ENCODE measurements at places on chromosomes 11 and 22.
A peak's percentile ranks its signal among the peaks of the same experiment; 100 is the strongest.

- DNase-seq: no peak
Measured at GRCh38 chr11:64865286-64866172, 12.9 kb downstream of the EHD1 start.

GRCh38 chr11:72743321-72744221 is 8.6 kb downstream of the ARAP1 start:
- no peak for DNase-seq

GRCh38 chr22:49999063-49999945 is 13.3 kb downstream of the IL17REL start:
- DNase-seq: no peak

DNA sequence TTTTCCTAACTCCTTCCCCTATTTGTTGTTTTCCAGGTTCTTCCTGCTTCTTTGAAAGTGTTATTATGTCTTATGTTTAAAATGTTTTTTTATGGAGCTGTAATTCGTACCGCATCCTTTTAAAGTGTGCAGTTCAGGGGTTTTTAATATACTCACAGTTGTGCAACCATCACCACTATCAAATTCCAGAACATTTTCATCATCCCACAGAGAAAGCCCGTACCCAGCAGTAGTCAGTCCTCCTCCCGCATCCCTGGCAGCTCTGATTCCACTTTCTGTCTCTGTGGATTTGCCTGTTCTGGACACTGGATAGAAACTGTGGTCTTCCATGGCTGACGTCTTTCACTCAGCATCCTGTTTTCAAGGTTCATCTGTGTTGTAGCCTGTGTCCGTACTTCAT is 73.7 kb downstream of the JAM3 start:
- no peak for DNase-seq

- no peak for DNase-seq
Measured at GRCh38 chr11:72750556-72751115, 1.6 kb downstream of the ARAP1 start.

- no peak for DNase-seq
Measured at GRCh38 chr11:126992804-126993111, 7.8 kb downstream of the KIRREL3 start.

GRCh38 chr11:28366549-28367346 is 258.6 kb downstream of the METTL15 start:
- DNase-seq: no peak

GRCh38 chr11:111452146-111452545 is 60.0 kb downstream of the BTG4 start:
- DNase-seq: no peak

DNA sequence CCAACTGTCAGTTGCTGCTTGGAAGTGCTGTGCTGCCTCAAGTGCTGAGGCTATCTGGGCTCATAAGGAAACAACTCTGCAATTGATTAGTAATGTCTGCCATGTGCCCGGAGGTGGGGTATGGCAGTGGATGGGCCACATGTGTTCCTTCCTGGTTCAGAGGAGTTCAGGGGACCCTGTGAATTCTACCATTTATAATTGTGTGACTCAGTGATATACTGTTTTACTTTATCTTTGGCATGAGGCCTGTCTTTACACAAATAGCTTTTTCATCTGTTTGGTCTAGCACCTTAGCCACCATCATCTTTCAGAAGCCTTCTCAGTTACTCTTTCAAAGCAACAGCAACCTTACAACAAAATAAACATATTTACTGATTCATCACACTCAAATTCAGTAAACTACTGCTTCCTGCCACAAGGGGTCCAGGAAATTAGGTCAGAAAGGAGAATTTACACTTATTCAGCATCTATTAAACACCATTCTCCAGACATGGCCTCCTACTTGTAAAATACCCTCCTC is 20.9 kb downstream of the DKK3 start:
- DNase-seq: no peak

DNA sequence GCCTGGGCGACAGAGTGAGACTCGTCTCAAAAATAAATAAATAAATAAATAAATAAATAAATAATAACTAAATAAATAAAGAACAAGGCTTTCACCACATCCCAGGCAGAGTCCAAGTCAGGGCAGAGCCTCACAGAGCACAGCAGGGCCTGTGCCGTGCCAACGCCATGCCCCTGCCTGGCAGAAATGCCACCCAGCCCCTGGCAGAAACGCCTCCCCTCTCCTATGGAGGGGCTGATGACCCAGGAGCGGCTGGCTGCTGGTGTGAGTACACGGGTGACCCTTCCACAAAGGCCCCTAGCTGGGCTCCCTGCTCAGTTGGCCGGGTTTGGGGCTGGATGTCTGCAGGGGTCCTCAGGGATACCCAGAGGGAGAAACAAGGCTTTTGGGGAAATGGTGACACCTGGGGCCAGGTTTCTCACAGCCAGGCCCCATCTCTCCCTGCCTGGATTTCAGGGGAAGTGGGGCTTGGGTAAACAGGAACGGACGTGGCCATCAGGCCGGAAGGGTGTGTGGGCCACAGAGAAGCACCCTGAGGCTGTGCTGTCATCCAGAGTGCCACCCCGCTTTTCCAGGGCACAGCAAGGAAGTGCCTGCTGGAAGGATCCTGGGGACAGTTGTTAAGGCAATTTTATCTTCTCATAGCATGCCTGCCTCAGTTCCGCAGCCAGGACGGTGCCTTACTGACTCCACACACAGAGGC is 5.1 kb downstream of the BID start:
- no peak for DNase-seq

DNA sequence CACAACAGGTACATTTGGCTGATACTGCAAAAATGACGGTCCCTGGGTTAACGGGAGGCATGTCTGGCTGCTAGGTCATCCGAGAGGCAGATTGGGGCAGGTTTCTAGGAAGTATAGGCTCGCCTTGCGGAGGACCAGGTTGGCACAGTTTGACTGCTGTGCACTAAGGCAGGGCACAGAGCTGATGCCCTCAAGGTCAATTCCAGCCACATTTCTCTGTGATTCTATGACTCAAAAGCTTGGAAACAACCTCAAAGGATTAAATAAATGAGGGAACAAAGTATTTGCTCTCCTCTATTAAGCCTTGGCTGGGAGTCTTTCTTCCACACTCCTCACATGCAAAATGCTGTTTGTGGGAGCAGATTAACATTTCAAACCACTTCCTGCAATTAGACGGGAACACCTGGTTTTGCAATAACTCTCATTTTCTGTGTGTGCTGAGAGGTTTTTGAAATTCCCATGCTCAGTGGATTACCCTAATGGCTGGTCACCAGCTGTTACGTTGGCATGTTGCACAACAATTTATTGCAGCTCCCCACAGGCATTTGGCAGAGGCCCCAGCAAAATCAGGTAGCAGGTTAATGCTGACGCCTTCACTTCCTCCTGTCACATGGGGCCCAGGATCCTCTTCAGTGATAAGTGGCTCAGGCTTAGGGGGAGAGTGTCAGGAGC is 61.0 kb upstream of the PLET1 start:
- no peak for DNase-seq

DNA sequence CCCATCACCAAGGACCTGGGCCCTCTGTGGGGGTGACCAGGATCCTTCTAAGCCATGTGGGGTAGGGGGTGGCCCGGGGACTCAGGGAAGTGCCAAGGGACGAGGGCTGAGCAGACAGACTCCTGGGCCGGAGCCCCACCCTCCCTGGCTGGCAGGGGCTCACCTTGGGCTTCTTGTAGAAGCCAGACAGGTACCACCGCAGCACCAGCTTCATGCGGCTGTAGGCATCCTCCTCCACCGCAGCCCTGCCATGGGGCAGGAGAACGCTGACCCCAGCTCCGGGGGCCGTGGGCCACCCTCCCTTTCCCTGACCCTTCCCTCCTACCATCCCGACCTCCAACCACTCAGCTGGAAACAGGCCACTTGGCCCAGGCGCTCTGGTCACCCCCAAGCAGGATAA is 45.9 kb upstream of the CARS1 start:
- DNase-seq: no peak

GRCh38 chr11:112596324-112596723 is 335.7 kb upstream of the PLET1 start:
- no peak for DNase-seq

GRCh38 chr11:114099392-114100178 is 40.1 kb downstream of the ZBTB16 start:
- DNase-seq: no peak

GRCh38 chr22:50691521-50691920 is 18.9 kb downstream of the SHANK3 start:
- DNase-seq: no peak

GRCh38 chr11:3003396-3004231 is 11.5 kb upstream of the NAP1L4 start:
- no peak for DNase-seq

DNA sequence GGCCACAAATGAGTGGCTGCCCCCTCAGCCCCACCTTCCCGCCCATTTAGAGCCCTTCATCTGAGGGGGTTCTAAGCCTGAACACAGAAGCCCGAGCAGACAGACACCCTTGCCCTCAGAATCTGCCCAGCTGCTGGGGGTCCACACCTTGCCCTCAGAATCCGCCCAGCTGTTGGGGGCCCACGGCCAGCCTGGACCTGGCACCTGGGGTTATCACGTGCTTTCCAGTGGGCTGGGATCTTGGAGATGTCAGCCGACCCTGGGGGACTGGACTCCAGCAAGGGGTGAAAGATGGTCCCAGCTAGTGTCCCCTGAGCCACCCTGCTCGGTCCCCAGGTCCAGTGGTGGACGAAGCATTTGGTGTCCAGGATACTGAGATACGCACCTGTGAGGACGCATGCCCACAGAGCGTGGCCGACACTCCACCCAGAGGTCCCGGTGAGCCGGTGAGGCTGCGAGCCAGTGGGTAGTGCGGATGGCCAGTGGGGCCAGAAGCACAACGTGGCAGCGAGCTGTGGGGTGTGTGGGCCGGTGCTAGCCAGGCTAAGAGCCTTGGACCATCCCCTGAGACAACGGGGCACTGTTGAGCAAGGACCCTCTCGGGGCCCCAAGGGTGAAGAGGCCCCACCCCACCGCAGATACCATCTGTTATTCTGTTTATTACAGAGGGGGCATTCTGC is 3.1 kb upstream of the CTSD start:
- DNase-seq: no peak

GRCh38 chr22:21866833-21867527 is 465 bp downstream of the MAPK1 start:
- peak; percentile 22 for DNase-seq

DNA sequence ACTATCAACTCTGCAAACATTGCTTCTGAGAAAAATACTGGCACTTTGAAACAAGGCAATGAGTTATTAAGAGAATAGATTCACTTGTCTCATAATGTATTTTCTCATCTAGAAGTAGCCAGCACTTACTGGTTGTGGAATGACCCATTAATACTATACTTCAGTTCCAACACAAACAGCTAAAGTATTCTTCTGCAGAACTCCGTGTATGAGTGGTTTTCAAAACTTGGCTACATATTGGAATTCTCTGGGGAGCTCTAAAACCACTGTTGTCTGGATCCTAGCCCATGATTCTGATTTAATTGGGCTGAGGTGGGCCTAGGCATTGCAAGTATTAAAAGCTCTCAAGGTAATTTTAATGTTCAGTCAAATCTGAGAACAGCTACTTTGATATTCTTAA is 1416.4 kb upstream of the RAG2 start:
- DNase-seq: no peak

DNA sequence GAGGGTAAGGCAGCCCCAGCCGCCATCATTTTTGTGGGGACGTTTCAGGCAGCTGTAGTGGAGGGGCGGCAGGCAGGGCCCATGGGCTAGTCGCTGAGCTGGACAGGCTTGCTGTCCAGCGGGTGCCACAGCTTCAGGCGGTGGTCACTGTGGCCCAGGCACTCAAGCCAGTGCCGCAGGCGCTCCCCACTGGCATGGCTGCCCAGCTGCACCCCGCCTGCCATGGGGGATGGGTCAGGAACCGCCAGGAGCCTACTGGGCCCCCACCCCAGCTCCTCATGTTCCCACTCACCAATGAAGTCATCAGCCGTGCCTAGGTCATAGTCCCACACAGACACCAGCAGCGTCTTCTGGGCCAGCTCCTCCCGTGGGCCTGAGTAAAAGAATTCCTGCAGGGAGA is 6.0 kb downstream of the NDUFV1 start:
- DNase-seq: no peak

GRCh38 chr22:39266398-39267030 is 21.7 kb upstream of the PDGFB start:
- no peak for DNase-seq

DNA sequence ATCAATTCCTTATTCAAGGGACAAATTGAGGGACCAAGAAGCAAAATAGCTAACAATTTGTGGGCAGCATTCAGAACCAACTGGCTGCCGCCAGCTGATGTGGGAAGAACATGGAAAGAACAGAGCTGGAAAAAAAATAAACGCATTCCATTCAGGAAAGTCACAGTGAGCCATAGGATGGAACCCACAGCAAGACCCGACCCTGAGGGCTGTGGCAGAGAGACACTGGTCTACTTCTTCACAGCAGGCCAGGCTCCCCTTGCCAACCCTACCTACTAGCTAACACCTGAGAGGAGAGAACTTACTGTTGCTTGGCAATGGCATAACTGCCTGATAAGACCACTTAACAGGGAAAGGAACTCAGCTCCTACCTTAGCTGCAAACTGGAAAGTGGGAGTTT is 123.5 kb upstream of the APOA1 start:
- DNase-seq: no peak

- DNase-seq: no peak
Measured at GRCh38 chr11:101453682-101454081, 130.1 kb downstream of the TRPC6 start.

DNA sequence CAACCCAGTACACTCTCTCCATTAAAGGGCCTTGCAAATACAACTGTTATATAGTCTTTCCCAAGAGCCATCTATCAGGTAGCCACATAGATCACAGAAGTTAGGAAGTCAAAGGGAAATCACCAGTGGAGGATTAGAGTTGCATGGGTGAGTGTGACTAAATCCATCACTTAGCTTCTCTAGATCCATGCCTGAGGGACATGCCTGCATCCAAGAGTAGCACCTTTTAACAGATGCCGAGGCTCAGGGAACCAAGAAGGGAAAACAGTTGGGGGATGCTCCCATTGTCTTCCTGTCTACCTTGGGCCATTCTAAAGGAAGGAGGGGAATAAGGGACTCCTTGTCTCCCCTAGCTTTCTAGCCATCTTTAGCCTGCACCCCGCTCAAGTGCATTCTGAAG is 77.9 kb downstream of the XRRA1 start:
- no peak for DNase-seq

DNA sequence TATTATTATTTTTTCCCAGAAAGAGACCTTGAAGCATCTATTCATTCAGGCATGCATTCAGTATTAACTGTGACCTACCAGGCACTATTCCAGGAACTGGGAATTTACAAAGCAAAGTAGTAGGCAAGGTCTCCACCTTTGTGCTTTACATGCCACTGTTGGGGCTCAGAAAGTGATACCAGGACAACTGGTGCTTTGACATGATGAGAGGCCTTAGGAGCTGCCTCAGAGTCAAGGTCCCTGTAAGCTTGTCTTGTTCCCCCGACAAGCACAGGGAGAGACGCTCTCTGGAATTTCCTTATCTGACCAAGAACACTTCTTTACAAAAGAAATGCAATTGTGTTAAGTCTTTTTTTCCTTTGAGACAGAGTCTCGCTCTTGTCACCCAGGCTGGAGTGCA is 2.3 kb upstream of the HMOX1 start:
- DNase-seq: no peak

Data from uterus (tissue), 4 donors.